Stimulated activated CD4-positive, alpha-beta T cell treated with anti-CD3 and anti-CD28 coated beads, Interleukin-15, amount 100 ng/mL, for 24 hours (primary cell): ENCODE measurements at places on chromosomes 1 and 21.

- DNase-seq, result peak; percentile 72
These were observed 35.1 kb downstream of the PTPRF start for GRCh38 chr1:43565600-43566360.

DNA sequence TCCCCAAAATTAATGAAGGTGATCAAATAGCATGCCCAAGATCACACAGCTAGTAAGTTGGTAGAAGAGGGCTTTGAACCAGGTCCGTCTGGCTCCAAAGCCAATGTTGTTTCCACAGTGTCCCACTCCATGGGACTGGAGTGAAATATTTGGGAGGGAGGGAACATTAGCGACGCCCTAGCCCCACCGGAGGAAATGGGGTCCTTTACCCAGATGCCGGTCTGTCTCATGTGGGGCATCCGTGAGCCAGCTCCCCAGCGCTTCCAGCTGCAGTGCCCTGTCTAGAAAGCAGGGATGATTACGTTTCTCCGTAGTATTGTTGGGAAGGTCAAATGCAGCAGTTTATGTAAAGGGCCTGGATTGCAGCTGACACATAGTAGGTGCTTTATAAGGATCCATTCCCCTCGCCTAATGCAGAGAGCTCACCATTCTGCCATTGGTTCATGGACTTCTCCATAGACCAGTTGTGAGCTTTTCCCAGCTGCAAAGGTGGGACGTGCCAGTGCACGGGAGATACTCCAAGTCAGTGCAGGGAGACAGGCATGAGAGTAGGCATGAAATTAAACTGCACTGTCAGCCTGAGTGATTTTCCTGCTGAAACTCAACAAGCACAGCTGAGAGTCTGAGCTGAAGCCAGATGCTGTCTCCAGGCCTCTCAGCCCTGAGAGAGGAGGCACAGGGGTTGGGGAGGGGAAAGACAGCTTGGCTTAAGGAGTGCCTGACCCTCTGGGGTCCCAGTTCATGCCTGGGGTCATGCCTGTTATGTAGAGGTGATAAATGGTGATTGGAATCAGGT is 24.7 kb downstream of the QSOX1 start:
- DNase-seq, result no peak

- DNase-seq, result no peak
These were observed 37.3 kb upstream of the ZC3H12A start for GRCh38 chr1:37437087-37437486.

GRCh38 chr1:205444931-205445645 is 10.8 kb downstream of the BLACAT1 start:
- no peak for DNase-seq

GRCh38 chr1:13888351-13888986 is 188.5 kb downstream of the PRDM2 start:
- DNase-seq, result no peak

GRCh38 chr1:226684026-226684425 is 55.1 kb downstream of the ITPKB start:
- DNase-seq, result no peak

DNA sequence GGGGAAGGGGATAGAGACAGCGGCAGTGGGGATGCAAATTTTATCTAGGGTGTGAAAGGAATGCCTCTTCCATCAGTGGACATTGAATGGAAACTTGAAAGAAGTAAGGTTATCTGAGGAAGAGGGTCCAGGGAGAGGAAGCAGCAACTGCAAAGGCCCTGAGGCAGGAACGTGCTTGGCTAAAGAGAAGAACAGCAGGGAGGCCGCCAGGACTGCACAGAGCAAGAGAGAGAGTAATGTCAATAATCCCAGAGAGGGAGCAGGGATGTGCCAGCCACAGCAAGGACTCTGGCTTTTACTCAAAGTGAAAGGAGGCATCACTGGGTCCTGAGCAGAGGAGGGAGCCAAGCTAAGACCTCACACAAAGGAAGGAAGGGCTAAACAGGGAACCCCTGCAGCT is 50.9 kb downstream of the KCND3 start:
- no peak for DNase-seq

- peak; percentile 63 for DNase-seq
These were observed 29.5 kb downstream of the ARHGEF16 start for GRCh38 chr1:3483801-3484444.

GRCh38 chr1:50155541-50155940 is 46.8 kb downstream of the ELAVL4 start:
- DNase-seq, result no peak

- no peak for DNase-seq
These were observed 104.8 kb upstream of the SLC25A33 start for GRCh38 chr1:9434247-9435152.

- DNase-seq, result no peak
These were observed 15.1 kb downstream of the TRIM11 start for GRCh38 chr1:228391411-228392020.

DNA sequence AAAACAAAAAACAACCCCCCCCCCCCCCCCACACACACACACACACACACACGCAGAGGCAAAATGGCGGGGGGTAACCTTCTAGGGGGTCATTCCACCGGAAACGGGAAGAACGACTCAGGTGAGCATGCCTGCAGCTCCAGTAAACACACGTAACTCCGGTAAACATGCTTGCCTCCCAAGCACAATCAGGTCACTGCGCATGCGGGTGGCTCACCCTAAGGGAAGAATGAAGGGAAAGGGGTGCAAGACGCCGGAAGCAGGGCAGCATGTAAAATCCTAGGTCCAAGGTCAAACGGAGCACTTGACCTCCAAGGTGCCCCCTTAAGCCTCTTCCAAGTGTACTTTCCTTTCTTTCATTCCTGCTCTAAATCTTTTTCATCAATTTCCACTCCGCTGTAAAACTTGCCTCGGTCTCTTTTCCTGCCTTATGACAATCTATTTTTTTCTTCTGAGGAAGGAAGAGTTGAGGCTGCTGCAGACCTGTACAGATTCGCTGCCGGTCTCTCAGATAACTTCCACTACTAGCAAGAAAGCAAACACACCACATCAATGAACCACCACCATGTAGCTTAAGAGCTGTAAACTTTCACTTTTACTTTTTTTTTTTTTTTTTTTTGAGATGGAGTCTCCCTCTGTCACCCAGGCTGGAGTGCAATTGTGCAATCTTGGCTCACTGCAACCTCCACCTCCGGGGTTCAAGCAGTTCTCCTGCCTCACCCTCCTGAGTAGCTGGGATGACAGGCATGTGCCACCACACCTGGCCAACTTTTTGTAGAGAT is 21.0 kb upstream of the CBR3 start:
- peak; percentile 67 for DNase-seq

DNA sequence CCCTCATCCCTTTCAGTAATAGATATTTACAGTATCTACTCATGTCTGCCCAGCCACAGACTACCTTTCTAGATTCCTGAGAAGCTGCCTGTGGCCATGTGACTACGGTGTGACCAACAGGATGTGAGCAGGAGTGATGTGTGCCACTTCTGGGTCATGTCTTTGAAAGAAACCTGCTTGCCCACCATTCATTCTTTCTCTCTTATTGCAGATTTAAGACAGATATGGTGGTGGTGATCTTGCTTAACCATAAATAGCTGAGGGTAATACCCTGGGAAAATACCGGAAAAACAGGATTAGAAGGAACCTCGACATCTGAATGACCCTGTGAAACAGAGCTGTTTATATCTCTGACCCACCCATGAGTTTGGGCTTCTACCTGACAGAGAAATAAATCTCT is 41.6 kb upstream of the GUCA2A start:
- no peak for DNase-seq

- DNase-seq, result no peak
These were observed 333.8 kb downstream of the KIF26B start for GRCh38 chr1:245488346-245489129.

DNA sequence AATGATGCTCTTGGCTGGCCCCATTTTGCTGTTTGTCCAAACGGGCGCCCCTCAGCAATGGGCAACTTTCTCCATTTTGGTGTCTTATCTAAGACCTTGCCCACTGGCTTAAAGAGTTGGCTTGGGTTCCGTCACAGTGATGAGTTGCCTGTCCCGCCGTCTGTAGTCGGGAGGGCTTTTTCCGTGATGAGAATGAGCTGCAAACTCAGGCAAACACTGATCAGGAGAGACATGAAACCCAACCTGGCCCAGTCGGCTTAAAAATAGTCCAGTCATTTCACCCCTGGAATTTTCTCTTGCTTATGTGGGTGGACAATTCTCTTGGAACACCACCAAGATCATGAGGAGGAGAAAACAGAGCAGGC is 79.3 kb downstream of the ST6GALNAC3 start:
- DNase-seq, result no peak

GRCh38 chr21:36786186-36786585 is 87.3 kb downstream of the SIM2 start:
- DNase-seq, result no peak

- no peak for DNase-seq
These were observed 16.2 kb downstream of the GNAT2 start for GRCh38 chr1:109603229-109603628.

DNA sequence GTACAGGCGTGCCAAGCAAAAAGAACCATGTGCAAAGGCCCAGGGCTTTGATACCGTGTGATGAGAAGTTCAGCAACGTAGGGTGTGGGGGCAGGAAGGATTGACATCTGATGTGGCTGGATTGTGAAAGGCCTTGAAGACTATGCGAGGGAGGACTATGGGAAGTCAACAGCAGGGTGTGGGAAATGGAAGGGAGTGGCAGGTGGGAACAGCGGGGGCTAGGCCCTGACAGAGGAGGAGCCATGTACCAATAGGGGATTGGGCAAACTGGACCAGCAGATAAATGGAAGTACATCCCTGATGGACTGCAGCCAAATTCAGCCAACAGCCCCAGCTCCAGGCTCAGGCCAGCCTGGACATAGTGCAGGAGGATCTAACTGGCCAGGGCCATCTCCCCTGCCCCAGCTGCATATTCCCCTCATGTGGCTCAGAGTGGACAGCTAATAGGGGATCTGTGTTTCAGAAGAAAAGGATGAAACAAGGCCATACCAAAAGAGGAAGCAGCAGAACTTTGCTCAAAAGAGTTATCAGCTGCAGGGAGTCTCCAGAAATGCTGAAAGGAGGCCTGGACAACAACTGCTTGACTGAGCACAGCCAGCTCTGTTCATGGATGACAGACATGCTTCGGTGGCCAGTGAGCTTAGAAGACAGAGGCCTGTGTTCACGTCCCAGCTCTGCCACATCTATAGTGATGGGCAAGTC is 140.2 kb upstream of the SGIP1 start:
- no peak for DNase-seq

GRCh38 chr1:39335216-39335615 is 130.7 kb downstream of the MACF1 start:
- no peak for DNase-seq

DNA sequence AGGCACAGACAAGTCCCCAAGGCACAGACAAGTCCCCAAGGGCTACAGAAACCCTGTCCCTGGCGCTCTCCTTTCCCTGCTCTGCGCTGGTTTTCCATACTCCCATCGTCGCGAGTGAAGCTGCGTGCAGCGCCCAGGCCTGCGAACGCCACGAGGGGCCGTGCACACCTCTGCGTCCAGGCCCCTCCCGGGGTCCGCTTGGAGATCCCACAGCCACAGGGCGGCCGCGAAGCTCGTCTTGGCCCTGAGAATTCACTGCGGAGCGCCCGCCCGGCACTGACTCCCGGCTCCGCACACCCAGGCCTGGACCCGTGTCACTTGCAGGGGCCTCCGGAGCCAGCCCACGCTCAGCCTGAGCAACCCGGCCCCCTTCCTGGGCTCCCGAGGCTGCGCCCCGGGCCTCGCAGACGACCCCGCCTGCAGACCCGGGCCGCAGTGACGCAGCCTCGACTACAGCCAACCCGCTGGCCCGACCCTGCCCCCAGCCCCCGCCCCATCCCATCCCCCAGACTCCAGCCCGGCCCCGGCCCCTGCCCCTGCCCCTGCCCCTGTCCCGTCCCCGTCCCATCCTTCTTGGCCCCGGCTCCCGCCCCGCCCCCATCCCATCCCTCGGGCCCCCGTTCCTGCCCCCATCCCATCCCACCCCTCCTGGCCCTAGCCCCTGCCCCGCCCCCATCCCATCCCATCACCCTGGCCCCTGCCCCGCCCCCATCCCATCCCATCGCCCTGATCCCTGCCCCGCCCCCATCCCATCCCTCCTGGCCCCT is 841 bp downstream of the POFUT2 start:
- no peak for DNase-seq

GRCh38 chr1:181043025-181043888 is 9.5 kb downstream of the MR1 start:
- no peak for DNase-seq

GRCh38 chr1:30106125-30106524 is 617.3 kb downstream of the MATN1 start:
- DNase-seq, result peak; percentile 20

DNA sequence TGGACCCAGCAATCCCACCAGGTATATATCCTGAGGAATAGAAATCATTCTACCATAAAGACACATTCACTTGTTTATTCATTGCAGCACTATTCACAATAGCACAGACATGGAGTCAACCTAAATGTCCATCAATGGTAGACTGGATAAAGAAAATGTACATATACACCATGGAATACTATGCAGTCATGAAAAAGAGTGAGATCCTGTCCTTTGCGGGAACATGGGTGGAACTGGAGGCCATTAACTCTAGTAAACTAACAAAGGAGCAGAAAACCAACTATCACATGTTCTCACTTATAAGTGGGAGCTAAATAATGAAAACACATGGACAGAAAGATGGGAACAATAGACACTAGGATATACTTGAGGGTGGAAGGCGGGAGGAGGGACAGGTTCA is 36.1 kb upstream of the PRKACB start:
- DNase-seq, result no peak

GRCh38 chr1:9877962-9878361 is 32.1 kb downstream of the CTNNBIP1 start:
- no peak for DNase-seq

- DNase-seq, result no peak
These were observed 116.7 kb downstream of the KCNN3 start for GRCh38 chr1:154753426-154753825.

GRCh38 chr1:204150702-204151551 is 917 bp downstream of the ETNK2 start:
- DNase-seq, result peak; percentile 23

- DNase-seq, result no peak
These were observed 583.4 kb upstream of the ADAMTS5 start for GRCh38 chr21:27550287-27550686.

DNA sequence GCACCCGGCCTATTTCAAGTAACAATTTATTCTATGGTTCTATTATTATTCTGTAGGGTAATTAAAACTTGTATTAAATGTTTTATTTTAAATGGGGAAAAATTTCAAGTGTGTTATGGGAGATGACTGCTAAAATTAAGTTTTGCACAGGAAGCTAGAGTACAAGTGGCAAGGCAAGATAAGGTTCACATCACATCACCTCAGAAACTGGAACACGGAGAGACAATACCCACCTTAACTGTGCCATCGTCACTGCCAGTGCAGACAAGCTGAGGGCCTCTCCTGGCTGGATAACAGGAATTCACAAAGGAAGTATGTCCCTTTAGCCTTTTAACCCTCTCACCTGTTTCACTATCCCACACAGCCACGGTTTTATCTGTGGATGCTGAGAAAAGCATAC is 7.6 kb downstream of the SNRNP40 start:
- DNase-seq, result no peak

GRCh38 chr1:11768821-11769220 is 6.8 kb downstream of the C1orf167 start:
- DNase-seq, result no peak

DNA sequence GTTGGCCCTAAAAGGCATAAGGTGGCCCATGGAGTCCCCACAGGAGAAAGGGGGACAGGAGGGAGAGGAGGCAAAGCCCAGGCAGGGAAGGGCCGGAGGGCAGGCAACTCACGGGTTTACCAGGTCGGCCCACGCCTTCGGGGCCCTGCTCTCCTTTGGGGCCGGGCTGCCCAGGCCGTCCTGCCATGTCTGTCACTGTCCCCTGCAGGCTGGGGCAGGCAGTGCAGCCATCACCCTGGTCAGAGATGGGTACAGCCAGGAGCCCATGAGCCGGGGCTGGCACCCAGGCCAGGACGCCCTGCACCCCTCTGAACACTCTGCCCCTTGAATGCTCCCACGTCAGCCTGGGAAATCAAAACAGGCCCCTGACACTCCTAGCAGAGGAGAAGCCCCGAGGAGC is 19.8 kb downstream of the COL16A1 start:
- DNase-seq, result peak; percentile 25
